ENCODE measurements at places on chromosomes 13 and 19.

- DNase-seq: no peak
Measured at GRCh38 chr19:48340995-48341394, 15.6 kb downstream of the EMP3 start.

GRCh38 chr19:49512970-49513745, 697 bp downstream of the FCGRT start:
- no peak for DNase-seq

GRCh38 chr19:18895038-18895823, 727 bp downstream of the CERS1 start:
- DNase-seq: peak; percentile 69

DNA sequence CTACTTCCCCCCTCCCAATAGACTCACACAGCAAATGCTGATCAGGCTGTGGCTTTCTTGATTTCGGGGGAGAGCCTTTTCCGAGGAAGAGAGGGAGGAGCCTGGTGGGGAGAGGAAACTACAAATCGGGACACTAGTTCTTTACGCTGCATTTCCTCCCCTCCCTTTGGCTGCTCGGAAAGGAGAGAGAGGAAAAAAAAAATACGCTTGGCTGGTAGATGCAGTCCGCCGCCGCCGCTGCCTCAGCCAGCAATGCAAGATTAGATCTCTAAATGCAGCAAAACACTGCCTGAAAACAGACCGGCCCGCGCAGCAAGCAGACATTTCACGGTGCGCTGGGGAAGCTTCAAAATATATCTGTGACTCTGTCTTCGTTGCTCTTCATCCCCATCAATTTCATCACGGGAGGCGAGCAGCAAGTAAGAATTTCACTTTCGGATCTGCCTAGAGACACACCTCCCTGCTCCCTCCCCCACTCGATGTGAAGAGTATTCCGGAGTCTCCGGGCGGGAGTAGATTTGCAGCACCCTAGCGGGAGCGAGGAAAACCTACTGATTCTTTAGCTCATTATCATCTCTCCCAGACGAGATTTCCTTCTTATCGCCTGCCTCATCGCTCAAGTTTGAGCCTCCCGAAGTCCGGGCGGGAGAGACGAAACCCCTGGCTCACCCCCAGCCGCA, at the start of gene PCDH17:
TSS of gene PCDH17 (plus strand) at position 149 of the 680 bp plus-strand sequence. CDS start 803 bp downstream, outside the sequence.
- DNase-seq: peak; percentile 24
